ENCODE measurements at places on chromosomes 1 and 21.

- no peak for DNase-seq
Observed at GRCh38 chr1:53878492-53879105, 11.0 kb downstream of the YIPF1 start.

DNA sequence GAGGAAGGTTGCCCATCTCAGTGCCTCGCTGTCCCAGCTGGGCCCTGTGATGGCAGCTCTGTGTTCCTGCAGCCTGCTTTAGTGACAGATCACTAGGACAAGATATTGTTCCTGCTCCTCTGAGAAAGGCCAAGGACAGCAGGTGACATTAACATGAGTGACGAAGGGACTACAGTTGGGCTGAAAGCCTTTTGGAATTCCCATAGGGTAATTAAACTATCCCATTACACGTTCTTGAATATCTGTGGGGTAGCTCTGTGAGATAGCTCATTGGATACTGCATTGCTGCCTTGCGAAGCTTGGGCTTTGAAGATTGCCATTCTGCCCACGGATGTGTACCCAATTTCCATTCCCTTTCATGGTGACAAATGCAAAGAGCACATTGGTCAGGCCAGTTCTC, 78.2 kb upstream of the COA6 start:
- DNase-seq: no peak

DNA sequence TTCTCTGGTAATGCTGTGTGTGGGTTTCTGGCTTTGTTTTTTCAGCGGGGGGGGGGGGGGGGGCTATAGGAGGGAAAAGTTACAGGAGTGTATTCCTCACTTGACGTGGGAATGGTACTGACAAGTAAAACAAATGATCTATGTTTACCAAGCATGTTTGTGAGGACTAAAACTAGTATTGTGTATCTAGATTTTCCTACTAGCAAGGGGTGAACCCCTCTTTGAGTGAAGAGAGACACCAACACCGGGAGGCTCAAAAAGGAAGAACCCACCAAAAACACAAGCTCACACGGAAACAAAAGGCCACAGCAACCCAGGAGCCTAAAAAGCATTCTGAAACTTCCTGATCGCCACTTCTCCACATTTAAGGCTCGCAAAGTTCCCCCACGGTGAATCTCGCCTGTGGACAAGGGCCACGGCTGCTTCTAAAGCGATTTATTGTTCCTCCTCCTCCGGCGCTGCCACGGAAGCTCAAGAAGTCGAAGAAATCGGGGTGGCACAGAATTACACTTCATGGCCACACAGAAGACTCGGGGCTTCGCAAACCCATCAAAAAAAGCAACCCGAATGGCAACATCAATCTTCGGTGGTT, 703 bp downstream of the PUM1 start:
- DNase-seq: peak; percentile 26

DNA sequence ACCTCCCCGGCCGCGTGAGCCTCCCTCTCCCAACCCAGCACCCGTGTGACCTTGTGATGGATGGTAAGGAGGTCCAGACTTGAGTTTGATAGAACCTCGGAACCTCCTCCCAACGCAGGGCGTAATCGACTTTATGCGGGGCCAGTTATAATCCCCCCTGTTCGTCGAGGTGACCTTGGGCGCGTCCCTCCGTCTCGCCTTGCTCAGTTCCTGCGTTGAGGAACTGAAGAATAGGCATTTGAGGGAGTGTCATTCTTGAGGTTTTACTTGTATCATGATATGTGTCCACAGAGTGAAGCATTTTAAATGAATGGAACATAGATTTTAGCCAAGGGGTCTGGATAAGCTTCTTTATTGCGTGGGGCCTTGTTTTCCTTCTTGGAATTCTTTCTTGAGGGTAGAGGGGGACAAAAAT, 433 bp downstream of the TIMM17A start:
- no peak for DNase-seq

DNA sequence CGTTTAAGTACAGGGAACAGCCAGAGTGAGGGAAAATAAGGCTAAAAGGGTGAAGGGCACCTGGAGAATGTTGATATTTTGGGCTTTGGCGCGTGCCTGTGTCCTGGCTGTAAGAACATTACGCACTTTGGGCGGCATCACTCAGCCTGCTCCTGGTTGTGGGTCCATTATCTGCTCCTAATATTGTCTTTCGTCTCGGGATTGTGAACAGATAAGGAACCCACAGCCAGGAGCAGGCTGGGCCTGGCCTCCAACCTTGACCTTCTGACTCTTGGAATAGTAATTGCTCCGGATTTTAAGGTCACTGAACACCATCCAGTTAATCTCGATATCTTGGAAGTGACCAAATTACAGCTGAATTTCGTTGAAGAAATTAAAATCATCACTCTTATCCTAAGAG, 61.9 kb downstream of the TCP10L start:
- no peak for DNase-seq

GRCh38 chr1:232648316-232648715, 18.4 kb upstream of the SIPA1L2 start:
- no peak for DNase-seq

DNA sequence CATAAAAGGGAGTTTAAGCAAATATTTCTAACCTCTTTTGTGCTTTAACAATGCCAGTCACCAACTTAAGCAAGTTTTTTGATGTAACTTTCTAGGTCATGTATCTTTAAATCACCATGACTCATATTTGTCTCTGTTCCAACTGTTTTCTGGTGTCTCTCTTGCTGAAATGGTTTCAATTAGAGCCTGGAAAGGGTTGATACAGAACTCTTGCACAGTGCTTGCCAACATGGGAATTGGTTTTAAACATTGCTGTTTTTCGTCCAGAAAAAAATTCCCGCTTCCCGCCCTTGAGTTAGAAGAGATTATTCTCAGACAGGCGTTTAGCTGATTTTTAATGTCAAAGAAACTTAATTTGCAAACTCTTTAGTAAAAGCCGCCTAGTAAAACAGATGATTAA, 46.4 kb upstream of the SLC22A15 start:
- no peak for DNase-seq

DNA sequence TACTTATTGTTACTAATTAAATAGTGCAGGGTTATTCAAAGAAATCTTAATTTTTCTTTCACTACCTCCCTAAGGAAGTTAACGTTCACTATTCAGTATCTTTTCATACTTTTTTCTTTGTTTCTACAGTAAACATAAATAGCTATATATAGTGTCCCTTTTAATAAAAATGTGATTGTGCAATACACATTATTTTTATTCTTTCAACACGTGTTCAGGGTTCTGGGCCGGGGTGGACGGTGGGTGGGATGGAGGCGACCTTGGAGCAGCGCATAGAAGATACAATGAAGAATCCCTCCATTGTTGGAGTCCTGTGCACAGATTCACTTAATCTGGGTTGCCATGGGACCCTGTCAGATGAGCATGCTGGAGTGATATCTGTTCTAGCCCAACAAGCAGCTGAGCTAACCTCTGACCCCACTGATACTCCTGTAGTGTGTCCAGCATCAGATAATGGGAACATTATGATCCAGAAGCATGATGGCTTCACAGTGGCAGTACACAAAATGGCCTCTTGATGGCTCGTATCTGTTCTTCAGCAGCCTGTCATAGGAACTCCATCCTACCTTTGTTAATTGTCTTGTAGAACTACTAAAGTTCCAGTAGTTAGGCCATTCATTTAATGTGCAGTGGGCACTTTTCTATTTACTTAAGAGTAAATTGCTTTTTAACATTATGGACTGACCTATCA, 155.9 kb upstream of the L1TD1 start:
- DNase-seq: no peak

DNA sequence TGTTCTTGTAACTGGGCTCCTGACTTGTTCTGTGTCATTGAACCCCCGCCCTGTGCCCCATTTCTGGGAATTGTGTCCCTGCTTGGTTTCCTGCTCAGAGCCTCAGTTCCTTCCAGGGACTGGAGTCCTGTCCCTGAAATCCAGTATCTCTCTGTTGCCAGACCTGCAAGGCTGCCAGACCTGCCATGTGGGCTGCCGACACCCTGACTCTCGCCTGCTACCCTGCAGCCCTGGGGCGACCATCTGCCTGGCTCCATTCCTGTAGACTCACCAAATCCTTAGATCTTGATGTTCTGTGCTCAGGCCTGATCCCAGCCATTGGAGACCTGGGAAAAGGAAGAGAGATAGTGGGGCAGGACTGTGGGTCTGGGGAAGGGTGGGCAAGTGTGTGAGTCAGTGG, 383.3 kb upstream of the PROX1 start:
- DNase-seq: no peak

DNA sequence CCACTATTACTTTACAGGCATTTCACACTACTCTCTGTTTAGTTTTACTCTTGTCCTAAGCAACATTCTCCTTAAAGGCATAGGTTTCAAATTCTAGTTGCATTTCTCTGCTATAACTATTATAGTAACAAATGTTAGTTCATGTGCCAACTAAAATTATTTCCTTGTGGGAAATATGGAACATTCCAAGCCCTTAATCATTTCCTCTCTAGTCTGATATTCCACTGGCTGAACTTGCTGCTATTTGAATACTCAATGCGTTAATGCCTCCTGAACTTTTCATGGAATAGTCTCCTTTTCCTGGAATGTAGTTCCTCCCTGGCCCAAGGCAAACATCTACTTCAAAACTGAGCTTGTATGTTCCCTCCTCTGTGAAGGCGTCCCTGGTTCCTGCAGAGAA, 19.3 kb upstream of the TBX19 start:
- no peak for DNase-seq

DNA sequence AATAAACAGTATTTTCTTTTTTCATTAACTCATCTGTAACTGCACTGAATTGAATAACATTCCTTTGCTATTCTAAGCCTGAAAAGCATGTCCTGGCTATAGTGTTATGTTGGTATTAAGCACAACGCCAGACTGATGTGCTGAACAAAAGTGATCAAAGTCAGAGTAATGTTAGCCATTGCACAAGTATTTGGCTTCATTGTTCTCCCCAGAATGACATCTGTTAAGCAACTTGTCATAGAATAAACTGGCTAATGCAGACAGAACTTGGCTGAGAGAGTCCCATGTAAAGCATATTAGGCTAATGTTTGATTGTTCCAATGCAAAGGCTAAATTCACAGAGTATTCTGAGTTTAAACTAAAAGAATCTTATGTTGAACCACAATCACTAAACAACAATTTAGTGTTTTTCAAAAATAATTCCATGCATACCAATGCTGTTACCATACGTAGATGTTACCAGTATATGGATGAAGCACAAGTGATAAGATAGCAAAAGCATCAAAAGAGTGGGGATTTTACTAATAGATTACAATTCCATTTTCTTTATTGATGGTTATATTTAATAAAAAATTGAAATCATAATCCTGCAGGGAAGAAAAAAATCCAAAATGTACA, 235.3 kb upstream of the DMRTA2 start:
- DNase-seq: no peak

GRCh38 chr21:38639571-38640354, 141.5 kb upstream of the ERG start:
- no peak for DNase-seq

GRCh38 chr1:92739669-92740524, 45.0 kb downstream of the EVI5 start:
- DNase-seq: no peak

DNA sequence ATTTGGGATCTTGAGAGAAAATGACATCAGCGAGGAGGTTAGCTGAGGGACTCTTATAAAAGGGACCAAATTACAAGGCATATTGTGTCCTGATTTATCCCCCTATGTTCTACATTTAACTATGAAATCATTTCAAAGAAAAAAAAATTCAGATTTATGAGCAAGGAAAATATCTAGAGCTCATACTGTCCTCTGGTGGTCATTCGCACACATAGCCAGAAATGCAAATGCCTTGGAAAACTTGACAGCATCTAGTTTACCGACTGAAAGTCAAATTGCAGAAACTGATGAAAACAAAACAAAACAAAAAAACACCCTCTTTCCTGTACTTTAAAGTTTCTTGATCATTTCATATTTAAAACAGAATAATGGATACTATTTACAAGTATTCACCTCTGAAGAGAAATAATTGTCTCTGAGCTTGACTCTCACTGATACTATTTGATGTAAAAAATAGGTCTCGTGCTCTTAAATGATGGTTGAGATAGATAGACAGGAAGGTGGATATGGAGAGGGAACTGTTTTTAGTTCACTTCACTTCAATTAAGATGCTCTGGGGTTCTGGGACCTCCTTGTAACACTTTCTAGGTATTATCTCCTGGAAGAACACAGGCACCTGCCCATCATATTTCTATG, 253.8 kb downstream of the PCP4 start:
- DNase-seq: no peak

- DNase-seq: no peak
Observed at GRCh38 chr1:96722161-96722922, 758 bp downstream of the PTBP2 start.

GRCh38 chr1:166988974-166989515, at the start of gene MAEL:
Gene MAEL, plus strand, starts transcription at chr1:166989280. Its CDS starts 73 bp downstream, at chr1:166989353.
- DNase-seq: no peak

DNA sequence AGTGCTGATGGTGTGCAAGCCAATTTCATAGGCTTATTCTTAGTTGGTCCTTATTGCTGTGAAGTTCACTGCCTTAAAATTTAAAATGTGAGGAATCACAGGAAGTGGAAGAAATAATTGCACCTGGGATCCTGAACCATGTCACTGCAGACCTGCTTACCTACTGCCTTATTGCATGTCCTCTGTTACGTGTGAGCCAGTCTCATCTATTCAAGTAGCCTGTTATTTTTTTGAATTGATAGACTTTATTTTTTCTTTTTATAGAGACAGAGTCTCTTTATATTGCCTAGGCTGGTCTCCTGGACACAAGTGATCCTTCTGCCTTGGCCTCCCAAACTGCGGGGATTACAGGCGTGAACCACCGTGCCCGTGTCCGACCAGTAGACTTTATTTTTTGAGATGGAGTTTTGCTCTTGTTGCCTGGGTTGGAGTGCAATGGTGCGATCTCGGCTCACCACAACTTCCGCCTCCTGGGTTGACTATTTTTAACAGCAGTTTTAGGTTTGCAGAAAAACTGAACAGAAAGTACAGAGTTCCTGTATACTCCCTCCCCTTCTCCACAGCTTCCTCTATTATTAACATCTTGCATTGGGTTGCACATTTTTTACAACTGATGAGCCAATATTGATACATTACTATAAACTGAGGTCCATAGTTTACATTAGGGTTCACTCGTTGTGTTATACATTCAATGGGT, 14.0 kb upstream of the DISC1 start:
- DNase-seq: peak; percentile 51

GRCh38 chr1:180151508-180151907, 3.2 kb upstream of the QSOX1 start:
- no peak for DNase-seq

GRCh38 chr1:103561643-103562395, 9.6 kb upstream of the AMY2B start:
- DNase-seq: no peak

GRCh38 chr1:174114788-174115448, 44.4 kb upstream of the RABGAP1L start:
- peak; percentile 4 for DNase-seq
